SK-N-SH (cell line): ENCODE measurements at places on chromosomes 13 and 19. TPM values are rescaled to one million over a fixed set of nuclear protein-coding genes. Genes with fewer than 3 reads are reported as not detected.

GRCh38 chr19:18871543-18871942 is 24.4 kb downstream of the CERS1 start:
- DNase-seq = no peak

- no peak for DNase-seq
Observed at GRCh38 chr19:8079988-8080387, 27.4 kb downstream of the CCL25 start.

- no peak for DNase-seq
Observed at GRCh38 chr19:7497292-7497691, 8.5 kb upstream of the PEX11G start.

- DNase-seq = peak; percentile 48
Observed at GRCh38 chr13:57633950-57634838, 2.6 kb downstream of the PCDH17 start.

The SSC5D gene
- polyA plus RNA-seq = 2.6 and 4.9 TPM in 2 replicates
